ENCODE measurements at places on chromosomes 1 and 21.

DNA sequence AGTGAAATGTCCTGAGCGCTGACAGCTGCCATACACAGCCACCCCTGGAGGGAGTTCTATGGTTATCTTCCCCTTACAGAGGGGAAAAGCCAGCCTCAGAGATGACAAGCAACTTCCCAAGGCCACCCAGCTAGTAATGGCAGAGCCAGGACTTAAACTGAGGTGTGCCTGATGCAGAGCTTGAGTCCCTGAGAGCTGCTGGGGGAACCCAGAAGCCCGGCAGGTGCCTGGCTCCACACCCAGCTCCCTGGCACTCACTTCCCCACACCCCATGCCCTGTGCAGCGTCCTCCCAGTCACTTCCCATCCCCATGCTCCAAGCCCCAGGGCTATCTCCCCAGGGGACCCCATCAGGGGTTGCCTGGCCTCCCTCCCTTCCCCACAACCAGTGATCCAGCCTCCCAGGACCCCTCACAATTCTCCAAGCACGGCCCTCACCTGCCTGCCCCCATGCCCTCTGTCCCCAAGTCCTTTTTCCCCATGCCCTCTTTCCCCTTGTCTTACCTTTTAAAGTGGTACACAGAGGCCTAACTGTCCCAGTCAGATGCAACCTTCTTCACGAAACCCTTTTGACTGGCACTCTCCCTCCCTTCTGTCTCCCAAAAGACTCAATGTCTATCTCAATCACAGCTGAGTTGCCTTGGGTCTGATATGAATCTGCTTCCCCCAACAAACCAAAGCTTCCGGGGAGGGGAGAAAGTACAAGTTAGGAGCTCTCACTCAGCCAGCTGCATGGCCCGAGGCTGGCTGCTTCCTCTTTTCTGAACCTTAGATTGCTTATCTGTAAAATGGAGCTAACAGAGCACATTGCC, 39.8 kb upstream of the LRP8 start:
- no peak for DNase-seq

- no peak for DNase-seq
Observed at GRCh38 chr1:163768576-163768975, 446.8 kb downstream of the NUF2 start.

- no peak for DNase-seq
Observed at GRCh38 chr1:89041119-89041641, 18.5 kb upstream of the GBP3 start.

- no peak for DNase-seq
Observed at GRCh38 chr1:199546323-199546722, 481.2 kb upstream of the NR5A2 start.

DNA sequence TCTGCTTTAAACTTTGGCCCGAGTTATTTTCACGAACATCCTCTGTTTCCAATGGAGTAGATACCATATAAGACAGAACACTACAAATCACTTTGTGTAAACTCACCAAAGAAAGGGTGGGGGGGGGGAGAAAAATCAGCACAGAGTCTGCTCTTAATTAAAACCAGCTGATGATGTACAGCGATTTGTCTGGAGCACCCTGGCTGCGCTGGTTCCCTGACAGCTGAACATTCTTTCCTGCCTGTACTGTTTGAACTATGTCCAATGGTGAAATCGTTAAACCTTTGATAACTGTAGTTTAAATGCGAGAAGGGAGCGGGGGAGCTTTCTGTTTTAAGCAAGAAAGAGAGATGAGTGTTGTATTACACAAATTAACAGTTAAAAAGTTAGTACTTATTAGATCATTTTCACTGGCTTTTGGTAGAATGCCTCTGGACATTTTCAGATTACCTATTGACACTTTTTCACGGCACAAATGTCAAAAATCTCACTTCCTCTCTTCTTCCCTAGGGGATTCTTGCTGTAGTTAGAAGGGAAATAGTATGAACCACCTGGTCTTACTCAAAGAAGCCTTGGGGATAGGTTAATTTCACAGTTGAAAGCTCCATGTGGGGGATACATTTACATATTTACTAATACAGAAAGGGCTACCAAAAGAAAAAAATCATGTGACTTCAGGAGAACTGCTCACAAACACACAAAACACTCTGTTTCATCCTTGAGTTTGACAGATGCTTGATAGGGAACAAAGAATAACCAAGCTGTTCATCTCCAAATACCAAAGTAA, 140.2 kb upstream of the RUNX1 start:
- DNase-seq, result peak; percentile 48

DNA sequence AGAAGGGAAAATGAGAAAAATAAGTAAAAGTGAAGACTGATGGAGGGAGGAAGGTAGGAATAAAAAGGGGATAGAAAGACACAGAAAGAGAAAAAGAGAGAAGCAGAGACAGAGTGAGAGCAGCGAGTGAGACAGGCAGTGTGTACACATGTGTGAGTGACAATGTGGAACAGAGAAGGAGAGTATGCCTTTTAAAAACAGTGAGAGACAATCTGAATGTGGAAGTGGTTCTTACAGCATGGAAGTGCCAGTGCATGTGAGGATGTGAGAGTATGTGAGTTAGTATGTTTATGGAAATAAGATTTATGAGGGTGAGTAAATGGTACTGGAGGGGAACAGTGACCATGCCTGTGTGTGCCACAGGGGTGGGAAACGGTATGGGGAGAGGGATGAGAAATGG, 1.2 kb downstream of the NEGR1 start:
- DNase-seq, result no peak

- DNase-seq, result peak; percentile 57
Observed at GRCh38 chr1:2229911-2230731, 2.0 kb downstream of the SKI start.

Data from SJSA1 (cell line).